ENCODE measurements at places on chromosomes 6 and 20. TPM values are rescaled to one million over a fixed set of nuclear protein-coding genes. Genes with fewer than 3 reads are reported as not detected.

ZSCAN16 gene
- 6.4 TPM for total RNA-seq

LAMA5 gene
- 455 TPM for total RNA-seq

PKIB gene
- 10.6 TPM for total RNA-seq

COX4I2 gene
- not detected for total RNA-seq

GATA5 gene
- not detected for total RNA-seq

PRSS35 gene
- total RNA-seq = not detected

BPI gene
- total RNA-seq = not detected

PARD6B gene
- 24.0 TPM for total RNA-seq

CGAS gene
- 8.1 TPM for total RNA-seq

FBXO9 gene
- total RNA-seq = 20.9 TPM

ZBP1 gene
- 0.07 TPM for total RNA-seq

DDO gene
- 0.29 TPM for total RNA-seq

SMIM13 gene
- 15.6 TPM for total RNA-seq

IMPG1 gene
- not detected for total RNA-seq

FGD2 gene
- 0.68 TPM for total RNA-seq

MUCL3 gene
- total RNA-seq = not detected

DNA sequence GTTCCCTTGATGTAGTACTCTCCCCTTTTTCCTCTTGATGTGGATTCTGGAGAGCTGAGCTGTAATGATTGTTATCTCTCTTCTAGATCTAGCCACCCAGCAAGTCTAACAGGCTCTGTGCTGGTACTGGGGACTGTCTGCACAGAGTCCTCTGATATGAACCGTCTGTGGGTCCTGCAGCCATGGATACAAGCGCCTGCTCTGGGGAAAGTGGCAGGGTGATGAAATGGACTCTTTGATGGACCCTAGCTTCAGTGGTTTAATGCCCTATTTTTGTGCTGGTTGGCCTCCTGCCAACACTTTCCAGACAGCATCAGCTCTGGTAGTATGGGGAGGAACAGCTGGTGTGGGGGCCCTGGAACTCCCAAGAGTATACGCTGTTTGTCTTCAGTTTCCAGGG, 216.3 kb downstream of the ADGRG6 start:
- DNase-seq = no peak

DNA sequence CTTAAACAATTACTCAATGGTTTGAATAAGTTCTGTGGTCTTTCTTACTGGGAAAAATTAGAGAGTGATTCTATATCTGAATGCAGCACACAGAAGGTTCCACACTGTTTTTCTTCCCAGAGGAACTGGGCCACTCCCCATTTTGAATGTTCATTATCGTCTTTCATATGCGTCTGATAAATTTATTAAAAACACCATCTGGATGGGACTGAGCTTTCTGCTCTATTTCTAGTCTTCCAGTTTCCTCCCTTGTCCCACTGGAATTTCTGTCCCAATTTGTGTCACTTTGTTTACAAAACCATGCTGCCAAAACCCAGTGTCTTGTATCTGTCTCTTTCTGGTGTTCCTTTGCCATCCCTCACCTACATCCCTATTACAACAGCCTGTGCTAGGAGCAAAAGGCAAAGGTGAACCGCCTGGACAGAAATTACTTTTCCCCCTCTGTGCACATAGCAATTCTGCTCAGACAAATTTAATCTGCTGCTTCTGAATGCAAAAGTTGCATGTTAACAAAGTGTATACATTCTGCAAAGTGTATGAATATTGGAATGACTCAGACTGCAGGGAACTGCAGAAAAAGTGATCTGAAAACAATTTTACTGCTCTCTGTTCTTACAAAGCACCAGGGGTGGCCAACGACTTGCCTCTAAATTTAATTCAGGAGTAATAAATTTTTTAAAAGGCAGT, 333.6 kb downstream of the BTBD9 start:
- no peak for DNase-seq

DNA sequence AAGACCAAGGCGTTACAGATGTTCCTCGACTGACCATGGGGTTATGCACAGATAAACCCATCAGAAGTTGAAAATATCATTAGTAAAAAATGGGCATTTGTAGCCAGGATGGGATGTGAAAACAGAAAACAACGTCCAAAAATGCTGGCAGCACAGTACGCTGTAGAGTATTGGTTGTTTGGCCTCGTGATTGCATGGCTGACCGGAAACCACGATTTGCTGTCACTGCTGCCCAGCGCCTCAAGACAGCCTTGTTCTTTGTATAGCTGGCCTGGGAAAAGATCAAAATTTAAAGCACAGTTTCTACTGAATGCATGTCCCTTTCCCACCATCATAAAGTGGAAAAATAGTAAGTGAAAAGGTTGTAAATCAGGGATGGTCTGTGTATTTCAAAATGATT, 41.9 kb downstream of the MTHFD1L start:
- DNase-seq = no peak

GRCh38 chr6:113405326-113406047, 451.7 kb upstream of the MARCKS start:
- DNase-seq = no peak

GRCh38 chr6:79710127-79710526, 79.0 kb downstream of the SH3BGRL2 start:
- DNase-seq = no peak

DNA sequence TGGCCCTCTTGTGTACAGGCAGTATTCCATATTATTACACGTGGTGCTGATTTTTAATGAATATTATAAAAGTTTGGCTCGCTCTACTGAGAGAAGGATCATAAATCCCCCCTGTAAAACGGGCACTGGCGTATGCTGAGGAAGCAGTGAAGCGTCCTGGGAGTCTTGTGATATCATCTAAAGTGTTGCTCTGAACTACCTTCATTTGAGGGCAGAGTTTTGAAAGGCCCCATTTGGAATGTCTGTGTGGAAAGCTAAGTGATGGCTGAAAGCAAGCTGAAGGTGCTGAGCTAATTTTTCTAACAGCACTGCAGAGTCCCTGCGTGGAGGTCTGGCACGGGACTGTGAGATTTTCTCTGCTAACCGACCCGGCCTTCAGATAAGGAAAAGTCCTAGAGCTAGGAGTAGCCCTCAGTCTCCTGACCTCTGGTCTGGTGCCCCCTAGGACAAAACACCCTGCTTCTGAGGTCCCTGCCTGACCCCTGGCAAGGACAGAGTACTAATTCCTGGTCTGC, 1.3 kb upstream of the BACH2 start:
- DNase-seq = no peak

- DNase-seq = no peak
These were observed 492.1 kb downstream of the MAFB start for GRCh38 chr20:40196846-40197436.

- peak; percentile 16 for DNase-seq
These were observed 38.2 kb downstream of the ELMO2 start for GRCh38 chr20:46367967-46368901.

- no peak for DNase-seq
These were observed 270 bp downstream of the PLEKHG1 start for GRCh38 chr6:150600010-150600300.

GRCh38 chr6:105713474-105714118, 310.7 kb upstream of the PREP start:
- DNase-seq = no peak

GRCh38 chr6:147941143-147941542, 401.5 kb upstream of the SASH1 start:
- DNase-seq = no peak

GRCh38 chr20:38130687-38131587, 34.1 kb downstream of the TGM2 start:
- DNase-seq = no peak

DNA sequence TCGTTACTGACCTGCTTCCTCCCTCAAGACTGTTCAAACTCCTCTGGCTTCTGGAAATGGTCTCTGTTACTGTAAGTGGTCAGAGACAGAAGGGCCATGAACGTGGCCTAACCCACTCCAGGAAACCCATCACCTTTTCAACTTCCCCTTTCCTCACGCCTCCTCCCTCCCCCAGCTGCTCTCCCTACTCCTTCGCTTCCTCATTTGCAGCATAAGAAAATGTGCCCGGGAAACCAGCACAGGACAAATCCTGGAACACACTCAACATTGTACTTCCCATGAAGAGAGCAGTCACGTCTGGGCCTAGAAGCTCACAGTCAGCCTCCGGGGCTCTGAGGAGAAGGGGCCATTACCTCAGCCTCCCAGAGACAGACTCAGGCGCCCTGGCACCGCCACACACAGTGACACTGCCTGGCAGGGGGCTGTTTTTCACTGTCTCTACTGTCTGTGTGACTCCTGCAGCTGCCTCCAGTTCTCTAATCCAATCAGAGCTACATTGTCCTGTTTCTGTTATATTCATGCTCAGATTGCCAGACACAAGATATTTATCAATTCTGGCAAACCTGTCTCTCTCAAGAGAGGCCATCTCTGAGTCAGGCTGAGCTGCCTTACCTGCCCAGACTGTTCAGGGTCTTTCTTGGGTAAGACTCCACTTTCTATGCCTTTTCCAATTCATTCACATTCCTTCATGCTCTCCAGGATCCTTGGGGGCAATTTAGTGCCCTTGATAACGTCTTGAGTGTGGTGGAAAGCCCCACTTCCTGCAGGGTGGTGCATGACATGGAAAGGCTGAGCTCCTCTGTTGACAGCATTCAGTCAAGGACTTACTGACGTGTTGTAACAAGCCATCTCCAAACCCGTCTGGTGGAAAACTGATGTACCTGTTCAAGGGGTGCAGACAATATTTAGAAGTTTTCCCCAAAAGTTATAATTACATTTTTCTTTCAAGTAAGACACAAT, 242.2 kb downstream of the HIVEP2 start:
- DNase-seq = no peak

GRCh38 chr20:21161926-21162325, 36.0 kb downstream of the KIZ start:
- no peak for DNase-seq

GRCh38 chr6:137727216-137727765, 139.8 kb upstream of the TNFAIP3 start:
- DNase-seq = no peak

GRCh38 chr20:742156-742555, 26.1 kb downstream of the SLC52A3 start:
- no peak for DNase-seq
